ENCODE measurements at places on chromosomes 6 and 20.

- no peak for DNase-seq
Measured at GRCh38 chr6:137706083-137706750, 160.8 kb upstream of the TNFAIP3 start.

GRCh38 chr6:137025786-137026730 lies 18.7 kb downstream of the IL20RA start:
- DNase-seq: no peak

DNA sequence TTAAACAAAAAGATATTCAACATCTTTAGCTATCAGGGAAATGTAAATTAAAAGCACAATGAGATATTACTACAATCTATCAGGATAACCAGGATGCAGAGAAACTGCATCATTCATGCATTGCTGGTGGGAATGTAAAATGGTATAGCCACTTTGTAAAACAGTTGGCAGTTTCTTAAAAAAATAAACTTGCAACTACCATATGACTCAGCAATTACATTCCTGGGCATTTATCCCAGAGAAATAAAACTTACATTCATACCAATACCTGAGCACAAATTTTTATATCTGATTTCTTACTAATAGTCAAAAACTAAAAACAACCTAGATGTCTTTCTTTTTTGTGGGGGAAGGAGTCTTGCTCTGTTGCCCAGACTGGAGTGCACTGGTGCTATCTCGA lies 190.3 kb upstream of the TAB2 start:
- no peak for DNase-seq

DNA sequence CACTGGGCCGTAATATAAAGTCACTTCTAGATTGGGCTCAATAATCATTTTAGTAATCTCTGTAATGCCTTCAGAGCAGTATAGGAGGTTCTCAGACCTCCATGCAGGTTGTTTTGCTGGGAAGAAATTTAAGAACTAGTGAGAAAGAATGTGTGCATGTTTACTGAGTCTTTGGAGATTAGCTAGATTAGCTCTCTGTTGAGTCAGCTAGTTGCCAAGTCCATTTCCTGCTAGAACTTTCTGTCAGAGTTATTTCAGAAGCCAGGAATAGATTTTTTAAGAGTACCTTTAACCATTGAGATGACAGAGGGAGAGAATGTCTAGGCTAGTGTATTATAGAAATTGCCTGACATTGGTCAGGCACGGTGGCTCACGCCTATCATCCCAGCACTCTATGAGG lies 33.3 kb downstream of the ORC3 start:
- no peak for DNase-seq

DNA sequence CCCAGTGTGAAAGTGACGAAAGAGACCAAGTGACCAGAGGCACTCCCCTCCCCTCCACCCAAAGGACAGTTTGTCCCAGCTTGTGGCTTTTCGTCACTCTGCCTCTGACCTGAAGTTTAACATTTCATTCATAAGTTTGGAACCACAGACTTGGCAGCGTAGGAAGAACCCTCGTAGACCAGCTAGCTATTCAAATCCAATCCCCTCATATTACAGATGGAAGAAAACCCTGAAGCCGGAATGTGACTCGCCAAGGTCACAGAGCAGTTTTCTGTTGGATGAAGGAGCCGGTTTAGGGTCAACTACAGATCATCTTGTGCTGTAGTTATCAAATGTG lies 3.9 kb upstream of the SYS1 start:
- no peak for DNase-seq

GRCh38 chr6:43999628-44000027 lies 127.6 kb downstream of the MRPL14 start:
- no peak for DNase-seq

GRCh38 chr6:4320860-4321259 lies 185.5 kb upstream of the ECI2 start:
- DNase-seq: no peak

GRCh38 chr6:411402-412145 lies 20.0 kb downstream of the IRF4 start:
- no peak for DNase-seq

DNA sequence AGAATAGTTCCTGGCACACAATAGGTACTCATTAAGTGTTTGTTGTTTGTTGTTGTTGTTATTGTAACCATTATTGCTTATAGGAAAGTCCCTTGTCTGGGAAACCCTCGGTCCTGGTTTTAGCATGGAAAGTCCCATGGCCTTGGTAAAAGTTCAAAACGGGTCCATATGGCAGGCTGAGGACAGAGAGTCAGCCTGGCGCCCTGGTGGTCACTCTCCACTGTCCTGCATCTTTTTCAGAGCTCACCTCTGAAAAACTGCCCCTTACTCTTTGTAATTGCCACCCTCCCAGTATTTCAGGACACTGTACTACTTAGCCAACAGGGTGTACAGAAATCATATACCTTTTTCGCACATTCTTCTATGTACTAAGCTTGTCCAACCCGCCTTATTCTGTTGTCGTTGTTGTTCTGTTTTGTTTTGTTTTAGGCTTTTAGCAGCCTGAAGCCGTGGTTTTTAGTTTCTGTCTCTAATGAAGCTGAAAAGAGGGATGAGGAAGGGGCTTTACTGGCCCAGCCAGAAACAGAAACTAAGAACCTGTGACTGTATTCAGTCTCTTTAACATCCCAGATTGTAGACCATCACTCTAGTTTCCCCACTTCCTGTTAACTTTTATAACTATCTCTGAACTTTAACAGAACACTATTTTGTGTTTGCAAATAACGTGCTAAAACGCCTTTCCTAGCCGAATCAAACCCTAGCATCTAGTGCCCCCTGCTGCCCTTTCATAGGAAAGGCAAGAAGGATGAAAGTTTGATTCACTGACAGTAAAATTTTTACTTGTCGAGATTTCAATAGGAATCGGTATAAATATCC lies 7.6 kb upstream of the TMEM14A start:
- DNase-seq: peak; percentile 29

DNA sequence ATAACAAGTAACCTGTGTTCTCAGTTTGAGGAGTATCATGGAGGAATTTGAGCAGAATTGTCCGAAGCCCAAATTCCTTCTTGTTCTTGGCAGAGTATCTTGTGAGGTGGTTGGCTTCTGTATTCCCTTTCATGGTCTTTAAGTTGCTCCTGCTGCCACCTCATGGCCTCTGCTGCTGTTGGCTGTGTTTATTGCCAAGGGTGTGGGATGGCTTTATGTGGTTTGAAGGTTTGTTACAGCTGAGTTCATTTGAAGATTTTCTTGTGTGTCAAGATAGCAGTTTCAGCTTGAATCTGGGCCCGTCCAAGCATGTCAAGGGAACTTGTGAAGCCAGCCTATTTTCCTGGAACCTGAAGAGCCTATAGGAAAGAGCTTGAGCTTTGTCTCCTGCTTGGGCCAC lies 20.2 kb upstream of the TTK start:
- DNase-seq: no peak
